ENCODE measurements at places on chromosomes 12 and 14.
A peak's percentile ranks its signal among the peaks of the same experiment; 100 is the strongest.

- DNase-seq: no peak
Observed at GRCh38 chr12:31225656-31226535, 100.1 kb downstream of the SINHCAF start.

- no peak for DNase-seq
Observed at GRCh38 chr14:32197919-32198318, 3.9 kb upstream of the RNU6-7 start.

DNA sequence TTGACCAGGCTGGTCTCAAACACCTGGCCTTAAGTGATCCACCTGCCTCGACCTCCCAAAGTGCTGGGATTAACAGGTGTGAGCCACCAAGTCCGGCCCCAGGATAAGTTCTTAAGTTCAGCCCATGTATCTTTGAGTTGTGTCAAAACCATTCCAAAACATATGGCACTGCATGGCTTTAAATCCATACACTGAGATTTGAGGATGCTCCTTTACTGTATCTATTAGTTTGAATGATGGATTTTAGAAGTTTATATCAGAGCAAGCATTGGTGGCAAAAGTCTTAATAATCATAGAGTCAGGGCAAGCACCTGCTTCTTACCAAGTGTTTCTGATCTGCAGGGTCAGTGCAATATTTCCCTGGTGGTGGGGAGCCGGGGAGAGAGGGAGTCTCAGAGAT lies 6.1 kb downstream of the KRT6B start:
- no peak for DNase-seq

DNA sequence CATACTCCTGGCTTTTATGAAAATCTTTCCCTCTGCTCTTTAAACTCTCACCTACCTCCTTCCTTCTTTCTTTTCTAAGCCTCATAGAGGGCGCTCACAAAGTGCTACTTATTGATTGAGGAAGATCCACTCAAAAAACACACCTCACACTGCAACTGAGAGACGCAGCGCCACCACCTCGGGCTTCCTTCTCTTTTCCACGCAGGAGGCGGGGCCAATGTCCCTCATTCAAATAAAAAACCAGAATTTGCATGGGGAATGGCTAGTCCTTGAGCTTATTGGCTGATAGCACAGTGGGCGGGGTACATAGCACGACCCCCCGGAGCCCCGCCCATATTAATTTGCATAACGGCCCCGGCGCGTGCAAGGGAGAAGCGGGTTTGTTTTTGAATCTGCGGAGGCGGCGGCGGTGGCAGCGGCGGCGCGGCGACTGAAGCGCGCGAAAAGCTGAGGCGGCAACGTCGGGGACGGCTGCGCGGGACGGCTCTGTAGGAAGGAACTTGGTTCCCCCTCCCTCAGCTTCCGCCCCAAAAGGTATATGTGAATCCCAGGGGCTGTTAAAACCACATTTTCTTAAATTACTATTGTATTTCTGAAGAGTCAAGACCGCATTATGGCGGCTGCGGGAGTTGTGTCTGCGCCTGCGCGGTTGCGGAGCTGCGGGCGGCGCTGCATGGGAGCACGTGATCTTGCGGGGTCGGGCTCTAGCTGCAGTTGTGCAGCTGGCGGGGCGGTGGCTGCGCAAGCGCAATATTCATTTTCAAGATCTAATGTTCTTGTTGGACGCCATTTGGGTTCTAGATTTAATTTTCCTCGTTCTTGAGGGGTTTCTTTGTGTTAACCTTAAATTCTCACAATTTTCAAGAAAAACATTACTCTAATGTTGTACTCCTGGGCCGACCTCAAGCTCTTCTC lies at the start of gene ATF7IP:
Gene ATF7IP, plus strand, starts transcription at position 389 of the 915 bp plus-strand sequence. CDS start 58,234 bp downstream, outside the sequence.
- DNase-seq: peak; percentile 65

DNA sequence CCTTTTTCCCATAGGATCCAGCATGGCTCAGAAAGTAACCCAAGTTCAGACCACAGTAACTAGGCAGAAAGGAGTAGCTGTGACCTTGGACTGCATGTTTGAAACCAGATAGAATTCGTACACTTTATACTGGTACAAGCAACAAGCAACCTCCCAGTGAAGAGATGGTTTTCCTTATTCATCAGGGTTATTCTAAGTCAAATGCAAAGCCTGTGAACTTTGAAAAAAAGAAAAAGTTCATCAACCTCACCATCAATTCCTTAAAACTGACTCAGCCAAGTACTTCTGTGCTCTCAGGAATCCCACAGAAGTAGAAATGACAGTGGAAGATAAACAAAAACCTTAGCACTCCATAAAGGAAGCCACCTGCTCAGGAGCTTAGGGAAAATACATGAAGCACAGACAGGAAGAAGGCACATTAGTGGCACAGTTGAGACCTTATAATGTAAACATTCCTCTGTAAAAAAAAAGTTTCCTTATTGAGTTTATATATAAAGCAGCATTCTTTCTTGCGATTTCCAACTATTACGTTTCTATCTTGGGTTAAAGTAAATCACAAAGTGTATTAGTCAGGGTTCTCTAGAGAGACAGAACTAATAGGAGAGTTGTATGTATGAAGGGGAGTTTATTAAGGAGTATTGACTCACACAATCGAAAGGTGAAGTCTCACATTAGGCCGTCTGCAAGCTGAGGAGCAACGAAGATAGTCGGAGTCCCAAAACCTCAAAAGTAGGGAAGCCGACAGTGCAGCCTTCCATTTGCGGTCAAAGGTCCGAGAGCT lies 398.4 kb downstream of the DAD1 start:
- no peak for DNase-seq

DNA sequence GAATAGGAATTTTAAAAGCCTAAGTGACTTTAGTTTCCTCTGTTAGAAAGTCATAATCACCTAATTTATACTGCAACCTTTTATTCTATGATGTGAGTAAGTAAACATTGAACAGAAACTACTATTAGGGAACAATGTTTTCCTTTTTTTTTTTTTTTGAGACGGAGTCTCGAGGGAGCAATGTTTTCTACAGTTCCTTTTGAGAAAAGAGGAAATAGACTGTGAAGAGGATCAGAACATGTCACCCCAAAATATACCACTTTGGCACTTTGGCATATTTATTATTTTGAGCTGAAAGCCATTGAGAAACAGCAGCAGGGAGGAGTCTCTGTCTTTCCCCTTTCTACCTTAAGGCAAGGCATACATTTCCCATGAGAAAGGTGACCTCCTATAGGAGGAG lies 162.7 kb upstream of the CNOT2 start:
- no peak for DNase-seq

DNA sequence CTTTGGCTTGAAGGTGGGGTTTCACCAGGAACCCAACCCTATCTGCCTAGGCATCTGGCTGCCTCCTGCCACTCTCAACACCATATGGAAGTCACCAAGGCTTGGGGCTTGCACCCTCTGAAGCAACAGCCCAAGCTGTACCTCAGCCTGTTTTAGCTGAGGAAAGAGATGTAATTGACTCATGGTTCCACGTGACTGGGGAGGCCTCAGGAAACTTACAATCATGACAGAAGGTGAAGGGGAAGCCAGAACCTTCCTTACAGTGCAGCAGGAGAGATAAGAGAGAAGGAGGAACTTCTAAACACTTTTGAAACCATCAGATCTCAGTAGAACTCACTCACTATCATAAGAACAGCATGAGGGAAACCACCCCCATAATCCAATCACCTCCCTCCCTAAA lies 26.9 kb downstream of the GLIPR1L1 start:
- DNase-seq: no peak

- no peak for DNase-seq
Observed at GRCh38 chr12:70400124-70400523, 34.0 kb downstream of the KCNMB4 start.

DNA sequence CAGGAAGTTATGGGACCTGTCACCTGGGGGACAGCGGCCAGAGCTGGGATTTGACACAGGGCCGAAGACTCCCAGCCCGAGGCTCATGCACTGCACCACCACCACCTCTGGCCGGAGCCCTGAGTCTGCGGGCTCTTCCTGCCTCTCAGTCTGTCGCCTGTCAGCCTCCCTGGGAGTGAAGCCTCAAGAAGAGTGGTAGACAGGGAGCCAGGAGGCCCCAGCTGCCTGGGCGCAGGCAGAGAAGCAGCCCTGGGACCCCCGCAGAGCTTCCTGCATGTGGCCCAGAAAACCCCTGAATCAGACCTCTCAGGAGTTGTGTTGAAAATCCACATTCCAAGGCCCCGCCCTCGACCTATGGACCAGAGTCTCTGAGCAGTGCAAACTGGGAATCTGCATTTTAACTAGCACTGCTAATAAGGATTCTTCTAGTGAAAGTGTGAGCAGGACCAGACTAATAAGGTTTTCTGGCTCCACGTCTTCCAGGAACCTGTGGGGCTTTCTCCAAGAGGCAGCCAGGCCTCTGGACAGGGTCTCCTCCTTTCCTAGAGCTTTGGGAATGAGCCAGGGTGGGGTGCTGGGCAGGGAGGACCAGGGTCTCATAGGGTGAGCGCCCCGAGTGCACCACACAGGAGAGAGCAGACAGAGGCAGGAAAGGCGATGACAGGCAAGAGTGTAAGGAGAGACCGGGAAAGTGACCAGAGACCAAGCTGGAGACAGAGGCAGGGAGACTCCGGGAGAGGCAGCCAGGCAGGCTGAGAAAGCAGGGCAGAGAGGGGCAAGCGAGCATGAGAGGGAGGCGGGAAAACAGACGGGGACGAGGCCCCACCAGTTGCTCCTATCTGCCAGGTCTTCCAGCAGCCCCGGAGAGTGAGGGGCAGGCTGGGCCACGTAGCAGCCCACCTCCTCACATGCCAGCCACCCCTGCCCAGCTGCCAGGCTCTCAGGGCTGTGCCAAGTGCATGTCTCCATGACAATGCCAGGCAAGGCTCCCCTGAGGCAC lies 112.4 kb downstream of the BCL11B start:
- DNase-seq: no peak

GRCh38 chr14:55303125-55303499 lies 31.9 kb downstream of the FBXO34 start:
- DNase-seq: no peak

GRCh38 chr14:55936691-55937090 lies 181.5 kb upstream of the PELI2 start:
- DNase-seq: no peak

- DNase-seq: no peak
Observed at GRCh38 chr12:85688837-85689236, 147.4 kb downstream of the RASSF9 start.

DNA sequence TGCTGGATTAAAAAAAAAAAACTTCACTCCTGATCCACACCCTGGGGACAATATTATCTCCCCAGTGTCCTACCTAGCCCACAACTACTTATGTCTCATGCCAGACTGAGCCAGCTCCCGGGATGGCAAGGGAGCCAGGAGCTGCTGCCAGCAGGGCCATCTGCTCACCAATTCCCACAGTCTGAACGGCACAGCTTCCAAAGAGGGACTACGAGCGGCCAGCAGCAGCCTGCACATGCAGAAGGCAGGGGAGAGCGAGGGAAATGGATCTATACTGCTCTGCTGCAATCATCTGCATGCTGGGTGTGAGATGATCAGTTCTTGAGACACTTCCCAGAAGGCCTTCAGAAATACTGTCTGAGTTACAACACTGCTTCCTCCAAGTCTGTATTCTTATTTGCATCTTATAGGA lies 11.1 kb downstream of the SSH1 start:
- no peak for DNase-seq

DNA sequence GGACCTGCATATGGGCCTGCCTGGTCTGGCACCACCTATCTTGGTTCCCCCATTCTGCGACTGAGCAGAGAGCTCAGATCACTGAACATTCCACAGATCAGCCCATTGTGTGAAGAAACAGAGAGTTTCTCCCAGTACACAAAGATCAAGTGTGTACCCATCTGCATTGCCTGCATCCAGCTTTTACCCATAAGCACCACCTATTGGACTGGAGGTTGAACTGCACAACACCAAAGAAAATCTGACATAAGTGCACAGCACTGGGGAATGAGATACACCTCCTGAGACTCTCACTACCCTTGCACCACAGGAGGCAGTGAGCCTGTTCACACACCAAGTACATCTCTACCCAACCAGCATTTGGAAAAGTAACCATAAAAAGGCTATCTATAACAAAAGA lies 362.6 kb upstream of the CLEC14A start:
- DNase-seq: peak; percentile 1

GRCh38 chr12:128077211-128077916 lies 189.6 kb upstream of the TMEM132C start:
- DNase-seq: no peak

- DNase-seq: no peak
Observed at GRCh38 chr14:29861996-29862395, 65.7 kb downstream of the PRKD1 start.

DNA sequence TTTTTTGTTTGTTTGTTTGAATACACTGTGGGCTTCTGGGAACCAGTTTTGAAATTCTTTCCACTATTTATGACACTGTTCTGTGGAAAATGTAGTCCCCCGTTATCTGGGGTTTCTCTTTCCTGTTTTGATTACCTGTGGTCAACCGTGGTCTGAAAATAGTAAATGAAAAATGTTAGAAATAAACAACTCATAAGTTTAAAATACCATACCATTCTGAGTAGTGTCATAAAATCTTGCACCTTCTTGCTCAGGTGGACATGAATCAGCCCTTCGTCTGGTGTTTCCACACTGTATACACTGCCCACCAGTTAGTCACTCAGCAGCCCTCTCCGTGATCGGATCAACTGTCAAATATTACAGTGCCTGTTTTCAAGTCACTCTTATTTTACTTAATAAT lies 5.1 kb upstream of the PAPOLA start:
- no peak for DNase-seq

GRCh38 chr14:46197856-46198255 lies 453.7 kb downstream of the RPL10L start:
- no peak for DNase-seq

DNA sequence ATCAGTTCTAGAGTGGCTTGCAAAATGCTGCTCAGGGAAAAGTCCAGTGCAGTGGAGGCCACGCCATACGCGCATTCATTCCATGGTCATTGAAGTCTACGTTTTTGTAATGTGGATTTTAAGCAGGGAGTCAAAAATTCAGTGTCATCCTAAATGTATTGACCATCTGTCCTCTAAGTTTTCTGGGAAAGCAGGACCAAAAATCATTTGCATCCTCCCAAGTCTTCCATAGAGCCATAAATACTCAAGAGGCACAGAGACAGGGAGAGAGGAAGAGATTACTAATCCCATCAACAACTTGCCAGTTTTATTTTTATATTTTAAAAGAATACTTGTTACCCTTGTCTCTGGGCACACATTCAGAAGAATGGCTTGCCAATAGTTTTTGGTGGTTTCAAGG lies 36.9 kb downstream of the RHOJ start:
- DNase-seq: no peak

DNA sequence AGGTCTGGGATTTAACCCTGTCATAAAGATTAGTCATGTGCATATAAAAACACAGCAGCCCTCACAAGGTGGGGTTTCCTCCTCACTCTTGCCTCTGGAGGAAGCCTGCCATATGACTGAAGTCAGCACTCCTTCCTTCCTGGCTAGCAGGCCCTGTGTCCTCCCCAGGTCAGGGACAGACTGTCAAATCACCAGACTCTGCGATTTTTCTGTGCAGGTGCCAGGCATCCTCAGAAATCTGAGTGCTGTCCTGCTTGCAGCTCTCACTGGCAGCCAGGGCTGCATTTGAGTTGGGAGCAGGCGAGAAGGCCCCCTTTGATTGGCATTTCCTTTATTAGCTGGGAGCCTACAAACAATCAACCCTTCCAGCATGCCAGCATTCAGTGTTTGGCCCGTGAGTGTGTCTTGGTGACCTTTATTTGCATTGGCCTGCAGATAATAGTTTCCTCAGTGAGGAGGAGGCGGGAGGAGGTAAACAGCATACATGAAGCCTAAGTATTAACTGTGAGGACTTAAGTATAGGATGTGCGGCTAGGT lies 183.8 kb upstream of the ARHGAP5 start:
- DNase-seq: no peak

GRCh38 chr14:41642367-41642766 lies 35.7 kb downstream of the LRFN5 start:
- DNase-seq: no peak
